AML-193 (cell line): ENCODE measurements at places on chromosomes 4 and X.

DNA sequence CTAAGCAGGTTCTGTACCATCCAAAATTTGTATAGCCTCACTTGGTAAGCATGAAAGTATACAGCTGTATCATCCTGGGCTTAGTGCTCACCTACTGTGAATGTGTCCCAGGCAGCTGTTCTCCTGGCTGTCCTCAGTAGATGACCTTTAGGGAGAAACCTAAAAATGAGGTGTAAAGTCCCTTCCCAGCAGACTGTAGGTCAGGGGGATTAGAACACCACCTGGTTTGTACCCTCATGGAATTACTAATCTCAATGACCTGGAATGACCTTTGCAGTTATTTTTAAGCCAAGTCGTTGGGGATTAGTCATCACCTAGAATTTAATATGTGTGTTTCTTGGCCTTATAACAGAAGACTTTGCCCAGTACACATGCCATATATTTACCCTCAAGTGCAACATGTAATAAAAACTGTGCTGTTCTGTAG lies 39.1 kb upstream of the MBTPS2 start:
- no peak for DNase-seq

- no peak for DNase-seq
Measured at GRCh38 chr4:101265816-101266172, 81.5 kb downstream of the PPP3CA start.

DNA sequence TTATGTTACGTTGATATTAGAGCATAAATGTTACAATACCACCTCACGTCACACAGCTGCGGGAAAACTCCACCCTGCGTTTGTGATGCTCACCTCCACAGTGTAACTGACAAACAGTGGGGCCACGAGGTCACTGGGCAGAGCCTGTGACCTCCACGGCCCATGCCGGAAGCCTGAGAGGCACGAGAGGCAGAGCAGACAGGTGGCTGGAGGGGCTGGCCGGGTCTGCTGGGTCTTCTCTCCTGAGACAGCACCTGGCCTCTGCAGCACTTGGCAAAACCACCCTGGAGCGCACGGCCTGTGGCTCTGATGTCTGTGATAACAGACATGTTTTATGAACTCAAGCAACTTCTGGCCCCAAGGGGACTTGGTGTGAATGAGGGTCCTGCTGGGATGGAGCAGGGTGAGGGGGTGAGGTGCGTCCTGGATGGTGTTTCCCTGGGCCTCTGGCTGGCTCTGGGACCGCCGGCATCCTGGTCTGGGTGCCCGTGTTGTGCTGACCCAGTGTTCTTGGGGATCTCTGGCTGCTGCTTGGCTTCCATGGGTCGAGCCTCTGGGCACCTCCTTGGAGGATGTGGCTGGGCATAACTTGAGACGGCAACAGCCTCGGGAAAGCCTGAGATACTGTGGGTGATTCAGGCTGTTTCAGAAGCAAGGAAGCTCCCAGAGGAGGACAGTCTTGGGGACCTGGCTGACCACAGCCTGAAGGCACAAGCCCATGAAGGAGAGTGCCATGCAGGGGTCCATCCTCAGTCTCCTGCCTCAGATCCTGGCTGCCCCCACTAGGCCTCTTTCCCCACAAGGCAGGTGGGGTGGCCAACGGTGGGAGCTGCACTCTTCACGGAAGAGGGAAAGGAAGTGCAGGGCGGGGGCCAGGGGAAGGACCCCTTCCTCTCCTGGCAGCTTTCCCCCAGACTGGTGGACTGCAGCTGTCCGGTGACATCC lies 19.7 kb downstream of the RNF212 start:
- no peak for DNase-seq

GRCh38 chr4:156958276-156959074 lies 13.1 kb downstream of the PDGFC start:
- no peak for DNase-seq
